Activated T-cell treated with anti-CD3 and anti-CD28 coated beads, Interleukin-2, amount 50 U/mL, for 4 hours (primary cell): ENCODE measurements at places on chromosomes 2 and 18.

- no peak for DNase-seq
Measured at GRCh38 chr2:190889175-190889943, 8.7 kb downstream of the GLS start.

DNA sequence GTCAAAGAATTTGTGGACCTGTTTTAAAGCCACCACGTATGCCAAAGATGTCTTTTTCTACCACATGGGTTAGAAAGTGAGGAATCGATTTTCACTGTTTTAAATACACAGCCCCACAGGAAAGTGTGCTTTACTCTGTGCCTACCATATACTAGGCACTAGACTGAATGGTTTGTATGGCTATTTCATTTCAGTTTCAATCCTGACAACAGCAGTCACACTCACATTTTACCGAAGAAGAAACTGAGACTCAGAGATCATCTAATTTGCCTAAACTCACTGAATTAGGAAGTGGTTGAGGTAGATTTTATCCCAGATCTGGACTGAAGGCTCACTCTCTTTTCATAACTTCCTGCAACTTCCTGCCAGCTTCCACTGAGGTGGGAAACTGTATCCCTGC is 176.4 kb downstream of the ALK start:
- no peak for DNase-seq

DNA sequence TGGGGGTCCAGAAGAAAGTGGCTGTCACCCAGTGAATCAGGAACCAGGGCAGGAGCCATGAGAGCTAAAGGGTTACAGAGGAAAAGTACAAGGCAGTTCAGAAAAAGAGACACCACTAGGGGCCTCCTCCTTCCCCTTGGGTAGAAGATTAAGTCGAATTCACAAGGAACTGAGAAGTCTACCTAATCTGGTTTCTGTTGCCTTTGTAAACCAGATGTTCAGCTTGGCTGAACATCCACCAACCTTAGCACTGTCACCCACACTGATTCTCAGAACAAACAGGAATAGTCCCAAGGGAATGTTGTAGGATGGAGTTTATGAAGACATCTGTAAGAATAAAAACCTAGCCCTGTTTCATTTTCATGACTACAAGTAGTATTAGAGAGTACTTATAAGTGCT is 90.4 kb upstream of the NOSTRIN start:
- DNase-seq: no peak

DNA sequence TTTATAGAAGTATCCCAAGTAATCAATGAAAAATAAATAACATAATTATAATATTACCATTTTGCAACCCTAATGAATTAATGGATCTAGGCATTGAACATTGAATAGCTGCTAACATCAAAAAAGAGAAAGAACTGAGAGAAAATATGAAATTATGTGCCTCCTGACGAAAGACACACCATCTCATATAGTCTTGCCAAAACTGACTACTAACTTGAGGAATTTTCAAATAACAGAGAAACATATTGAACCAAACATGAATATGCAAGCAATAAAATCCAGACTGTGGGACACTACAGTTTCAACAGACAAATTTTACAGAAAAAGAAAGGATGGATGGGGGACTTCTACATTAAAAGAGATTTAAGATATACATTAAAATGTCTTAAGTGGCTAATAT is 165.7 kb downstream of the WDPCP start:
- no peak for DNase-seq

DNA sequence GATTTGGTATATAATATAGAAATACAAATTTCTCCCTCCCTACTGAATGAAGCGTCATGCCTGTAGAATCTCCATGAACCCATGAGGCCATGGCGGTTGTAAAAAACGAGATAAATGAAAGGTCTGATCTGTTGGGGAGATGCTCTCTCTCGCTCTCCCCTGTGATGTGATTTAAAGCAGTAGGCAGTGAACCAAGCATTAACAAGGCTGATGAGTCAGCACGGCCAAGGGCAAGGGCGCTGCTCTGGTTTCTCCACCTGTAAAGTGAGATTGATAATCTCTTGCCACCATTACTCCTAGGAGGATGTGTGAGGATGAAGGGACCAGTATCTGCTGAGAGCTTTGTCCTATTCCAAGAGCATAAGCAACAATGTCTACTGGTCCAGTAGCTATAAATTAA is 553.3 kb downstream of the CMPK2 start:
- no peak for DNase-seq

- DNase-seq: no peak
Measured at GRCh38 chr2:235638541-235639427, 144.9 kb downstream of the AGAP1 start.

GRCh38 chr18:41569867-41570266 is 385.2 kb upstream of the PIK3C3 start:
- no peak for DNase-seq

DNA sequence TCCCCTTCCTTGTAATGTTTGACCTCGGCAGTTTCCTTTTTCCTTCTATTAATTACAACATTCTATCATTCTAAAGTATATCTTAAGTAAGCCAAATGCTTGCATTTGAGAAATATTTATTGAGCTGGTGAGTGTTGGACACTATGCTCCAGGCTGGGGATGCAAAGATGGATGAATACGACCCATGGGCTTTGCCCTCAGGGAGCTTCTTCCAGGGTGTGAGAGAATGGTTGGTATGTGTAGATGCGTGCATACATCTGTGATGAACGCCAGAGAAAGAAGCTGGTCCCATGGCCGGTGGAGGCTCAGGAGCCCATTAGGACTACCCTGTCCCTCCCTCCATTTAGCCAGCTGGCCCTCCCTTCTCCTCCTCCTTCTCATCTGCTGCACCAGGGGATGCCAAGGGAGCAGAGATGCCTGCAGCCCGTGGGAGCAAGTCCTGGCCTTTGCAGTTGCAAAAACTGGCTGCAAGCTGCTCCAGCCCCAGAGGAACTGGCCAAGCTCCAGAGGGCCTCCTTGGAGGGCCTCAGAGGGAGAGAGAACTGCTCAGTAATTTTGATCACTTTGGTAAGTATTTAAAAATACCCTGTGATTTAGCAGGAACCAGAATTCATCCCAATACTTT is 65.7 kb upstream of the FOSL2 start:
- no peak for DNase-seq

- no peak for DNase-seq
Measured at GRCh38 chr2:172434821-172435605, 7.6 kb downstream of the ITGA6 start.

DNA sequence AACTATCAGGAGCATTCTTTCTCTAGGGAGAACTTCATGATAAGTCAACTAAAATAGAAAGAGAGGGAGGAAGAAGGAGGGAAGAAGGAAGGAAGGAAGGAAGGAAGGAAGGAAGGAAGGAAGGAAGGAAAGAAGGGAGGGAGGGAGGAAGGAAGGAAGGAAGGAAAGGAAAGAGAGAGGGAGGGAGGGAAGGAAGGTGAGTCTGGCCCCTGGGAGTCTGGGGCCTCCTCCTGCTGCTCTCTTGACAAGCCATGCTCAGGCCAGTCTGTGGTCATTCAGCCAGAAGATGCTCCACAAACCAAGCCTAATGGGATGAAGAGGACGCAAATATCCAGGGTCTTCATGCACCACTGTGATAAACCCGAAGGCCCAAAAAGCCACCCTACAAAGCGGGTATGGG is 216.4 kb upstream of the AGAP1 start:
- DNase-seq: no peak

GRCh38 chr2:55148269-55148668 is 83.8 kb downstream of the CLHC1 start:
- DNase-seq: no peak

DNA sequence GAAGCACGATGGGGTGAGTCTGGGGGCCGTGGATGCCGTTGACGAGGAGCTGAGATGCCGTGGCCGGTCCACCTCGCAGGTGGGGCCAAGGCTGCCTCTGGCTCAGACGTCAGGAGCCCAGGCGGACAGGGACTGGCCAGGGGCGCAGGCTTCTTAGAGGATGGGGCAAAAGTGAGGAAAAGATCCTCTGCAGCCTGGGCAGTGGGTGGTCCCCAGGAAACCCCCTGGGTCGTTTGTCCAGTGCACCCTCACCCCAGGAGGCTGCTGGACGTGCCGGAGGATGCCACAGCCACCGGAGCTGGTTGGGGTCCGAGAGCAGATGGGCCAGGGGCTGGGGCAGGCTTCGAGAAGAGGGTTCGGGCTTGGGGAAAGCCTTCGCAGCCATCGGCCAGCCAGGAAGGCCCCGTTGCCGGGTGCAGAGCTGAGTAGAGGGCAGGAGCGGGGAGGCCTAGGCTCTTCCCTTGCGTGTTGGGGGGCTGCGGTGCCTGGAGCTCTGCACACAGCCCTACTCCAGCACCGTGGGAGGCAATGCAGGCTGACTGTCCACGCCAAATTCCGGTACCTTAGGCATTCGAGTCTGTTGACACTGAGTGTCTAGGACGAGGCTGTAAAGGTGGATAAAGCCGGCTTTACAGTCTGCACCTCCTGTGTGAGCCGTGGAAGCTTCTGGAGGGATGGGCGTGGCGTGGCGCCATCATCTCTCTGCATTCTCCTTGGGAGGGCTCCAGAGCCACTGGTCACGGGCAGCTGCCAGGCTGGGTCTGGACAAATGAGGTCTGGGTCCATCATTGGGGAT is 18.8 kb downstream of the GPC1 start:
- DNase-seq: no peak

GRCh38 chr18:43800584-43800983 is 523.3 kb upstream of the SYT4 start:
- no peak for DNase-seq

DNA sequence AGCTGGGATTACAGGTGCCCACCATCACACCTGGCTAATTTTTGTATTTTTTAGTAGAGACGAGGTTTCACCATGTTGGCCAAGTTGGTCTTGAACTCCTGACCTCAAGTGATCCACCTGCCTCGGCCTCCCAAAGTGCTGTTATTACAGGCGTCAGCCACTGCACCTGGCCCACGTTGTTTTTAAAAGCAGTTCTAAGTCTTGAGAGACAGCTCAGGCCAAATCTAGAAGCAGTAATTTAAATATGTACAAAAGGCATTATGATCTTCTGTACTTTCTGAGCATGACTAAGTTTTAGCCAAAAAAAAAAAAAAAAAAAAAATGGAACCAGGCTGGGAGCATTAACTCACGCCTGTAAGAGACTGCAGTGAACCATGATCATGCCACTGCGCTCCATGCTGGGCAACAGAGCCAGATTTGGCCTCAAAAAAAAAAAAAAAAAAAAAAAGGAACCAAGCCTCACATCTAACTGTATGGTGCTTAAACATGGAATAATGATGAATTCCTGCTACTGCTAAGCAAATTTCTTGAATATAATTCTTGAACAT is 4.0 kb downstream of the ABHD3 start:
- DNase-seq: no peak

DNA sequence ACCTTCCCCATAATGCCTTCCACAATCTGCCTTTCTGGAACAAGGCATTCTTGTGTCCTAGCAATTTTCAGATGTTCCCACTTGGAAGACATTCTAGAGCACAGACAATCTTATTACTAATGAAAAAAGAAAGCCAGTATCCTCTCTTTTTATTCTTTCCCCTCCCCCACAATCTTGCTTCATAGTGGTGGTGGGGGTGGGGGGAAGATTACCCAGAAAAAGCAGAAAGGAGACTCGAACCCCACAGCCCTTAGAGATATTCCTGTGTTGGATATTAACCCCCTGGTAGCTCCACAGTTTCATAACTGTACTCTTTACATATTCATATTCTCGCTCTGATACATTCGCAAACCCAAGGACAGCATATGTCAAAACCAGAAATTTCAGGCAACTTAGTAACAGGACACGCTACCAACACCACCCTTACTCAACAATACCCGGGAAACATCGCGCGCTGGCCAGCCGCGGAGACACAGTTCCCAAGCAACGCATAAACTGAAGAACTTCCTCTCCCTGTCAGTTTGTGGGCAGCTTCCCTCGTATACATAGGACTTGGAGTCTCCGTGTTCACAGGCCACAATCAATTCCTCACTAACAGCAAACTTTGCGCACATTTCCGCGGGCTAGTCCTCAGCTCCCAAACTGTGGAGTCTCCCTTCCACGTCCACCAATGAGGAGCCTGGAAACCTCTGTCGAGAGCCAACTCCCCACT is 793 bp downstream of the NR4A2 start:
- no peak for DNase-seq

DNA sequence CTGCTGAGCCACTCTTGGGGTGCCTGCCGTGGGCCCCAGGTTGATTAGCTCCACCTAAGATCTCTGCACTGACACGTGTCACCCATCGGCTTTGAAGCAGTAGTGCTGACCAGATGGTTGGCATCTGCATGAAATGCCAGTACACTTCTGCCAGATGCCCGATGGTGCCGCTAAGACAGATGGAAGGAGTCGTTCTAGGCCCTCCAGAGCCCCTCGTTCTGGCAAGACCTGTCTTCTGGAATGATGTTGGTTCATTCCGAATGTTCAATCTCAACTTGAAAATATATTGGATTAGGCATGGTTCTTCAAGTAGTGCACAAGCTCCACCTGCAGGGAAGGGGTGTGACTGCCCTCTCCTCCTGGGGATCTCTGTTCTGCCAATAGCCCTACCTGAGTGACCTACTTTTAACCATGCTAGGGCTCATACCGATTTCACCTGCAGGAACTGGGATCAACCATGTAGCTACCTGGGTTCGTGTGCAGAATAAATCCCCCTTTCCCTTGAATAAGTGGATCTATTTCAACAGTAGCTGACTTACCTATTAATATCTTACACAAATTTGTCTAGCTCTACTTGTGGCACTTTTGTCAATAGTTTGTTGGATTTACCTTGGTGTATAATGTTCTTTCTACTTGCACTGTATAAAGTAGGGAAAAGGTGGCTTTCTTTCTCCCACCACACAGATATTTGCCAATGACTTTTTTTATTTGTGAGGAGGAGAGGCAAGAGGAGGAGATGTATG is 342.6 kb downstream of the CTNNA2 start:
- DNase-seq: no peak

- DNase-seq: no peak
Measured at GRCh38 chr2:86441392-86441881, 266 bp downstream of the KDM3A start.

DNA sequence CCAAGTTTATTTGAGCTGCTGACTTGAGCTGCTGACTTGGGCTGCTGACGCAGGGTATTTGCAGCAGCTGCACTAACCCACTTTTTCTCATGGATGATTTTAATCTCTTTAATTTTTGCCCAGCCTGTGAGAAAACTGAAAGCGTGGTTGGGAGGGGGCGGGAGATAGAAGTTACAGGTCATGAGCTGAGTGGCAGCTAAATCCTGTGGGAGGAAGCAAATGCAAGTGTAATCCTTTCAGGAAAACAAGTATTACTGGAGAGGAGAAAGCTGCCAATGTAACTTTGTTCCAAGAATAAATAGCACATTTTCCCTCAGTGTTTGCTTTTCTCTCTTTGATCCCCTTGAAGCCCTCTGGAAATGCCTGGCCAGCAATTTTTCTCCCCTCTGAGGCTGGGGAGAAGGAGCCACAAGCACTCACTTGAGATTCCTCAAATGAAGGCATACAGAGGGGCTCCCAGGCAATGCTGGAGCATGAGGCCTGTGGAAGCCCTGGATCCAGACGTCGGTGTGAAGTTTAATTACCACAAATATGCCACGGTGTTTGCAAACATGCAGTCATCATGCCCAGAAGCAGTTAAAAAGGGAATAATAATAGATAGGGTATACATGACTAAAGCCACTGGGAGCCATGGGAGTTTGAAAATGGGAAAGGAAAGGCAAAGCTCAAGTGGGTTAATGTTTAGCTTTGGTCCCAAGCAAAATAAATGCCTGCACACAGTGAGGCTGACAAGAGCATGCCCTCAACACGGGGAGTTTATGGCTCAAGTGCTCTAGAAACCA is 10.4 kb upstream of the EVA1A start:
- DNase-seq: no peak

GRCh38 chr2:18650221-18650620 is 60.9 kb upstream of the NT5C1B start:
- DNase-seq: no peak
